ENCODE measurements at places on chromosomes 7 and 10.

- no peak for DNase-seq
Observed at GRCh38 chr7:146319629-146320028, 203.0 kb downstream of the CNTNAP2 start.

- no peak for DNase-seq
Observed at GRCh38 chr10:90047243-90047729, 345.9 kb downstream of the KIF20B start.

- peak; percentile 85 for DNase-seq
Observed at GRCh38 chr7:117157241-117158209, 165.3 kb downstream of the WNT2 start.

- DNase-seq = no peak
Observed at GRCh38 chr10:46250898-46251856, 35.6 kb upstream of the ANTXRL start.

DNA sequence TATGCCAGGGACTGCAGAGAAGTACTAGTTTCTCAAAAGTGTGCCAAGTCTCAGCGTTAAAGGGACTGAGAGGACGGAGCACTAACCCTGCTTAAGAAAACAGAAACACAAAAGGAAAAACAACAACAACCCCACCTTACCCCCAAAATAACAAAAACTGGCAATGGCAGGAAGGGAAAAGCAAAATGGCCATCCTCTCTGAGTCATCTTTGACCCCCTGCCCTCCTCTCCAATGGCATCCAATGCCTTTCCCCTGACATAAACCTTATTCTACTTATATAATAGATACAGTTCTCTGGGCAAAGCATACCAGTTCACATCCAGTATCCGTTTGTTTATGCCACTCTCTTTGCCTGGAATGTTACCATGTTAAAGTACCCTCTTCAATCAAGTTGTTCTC, 1.6 kb downstream of the POLR1F start:
- DNase-seq = peak; percentile 61

DNA sequence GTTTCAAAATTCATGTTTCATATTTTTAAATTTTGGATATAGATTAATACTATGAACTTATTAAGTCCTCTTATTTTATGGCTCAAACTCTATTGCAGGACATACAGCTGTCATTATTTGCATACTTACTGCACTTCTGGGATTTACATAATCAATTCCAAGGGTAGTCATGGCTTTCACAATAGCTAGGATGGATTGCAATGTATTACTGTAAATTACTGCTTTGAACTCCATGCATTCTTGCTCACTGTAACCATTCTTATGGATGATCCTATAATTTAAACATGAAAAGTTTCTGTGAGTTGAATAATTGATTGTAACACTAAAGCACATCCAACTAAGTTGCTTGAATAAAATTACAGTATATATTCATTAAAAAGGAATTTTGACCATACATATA, 23.5 kb downstream of the GNAT3 start:
- DNase-seq = no peak

GRCh38 chr7:151871904-151872303, 5.0 kb downstream of the PRKAG2 start:
- DNase-seq = no peak

DNA sequence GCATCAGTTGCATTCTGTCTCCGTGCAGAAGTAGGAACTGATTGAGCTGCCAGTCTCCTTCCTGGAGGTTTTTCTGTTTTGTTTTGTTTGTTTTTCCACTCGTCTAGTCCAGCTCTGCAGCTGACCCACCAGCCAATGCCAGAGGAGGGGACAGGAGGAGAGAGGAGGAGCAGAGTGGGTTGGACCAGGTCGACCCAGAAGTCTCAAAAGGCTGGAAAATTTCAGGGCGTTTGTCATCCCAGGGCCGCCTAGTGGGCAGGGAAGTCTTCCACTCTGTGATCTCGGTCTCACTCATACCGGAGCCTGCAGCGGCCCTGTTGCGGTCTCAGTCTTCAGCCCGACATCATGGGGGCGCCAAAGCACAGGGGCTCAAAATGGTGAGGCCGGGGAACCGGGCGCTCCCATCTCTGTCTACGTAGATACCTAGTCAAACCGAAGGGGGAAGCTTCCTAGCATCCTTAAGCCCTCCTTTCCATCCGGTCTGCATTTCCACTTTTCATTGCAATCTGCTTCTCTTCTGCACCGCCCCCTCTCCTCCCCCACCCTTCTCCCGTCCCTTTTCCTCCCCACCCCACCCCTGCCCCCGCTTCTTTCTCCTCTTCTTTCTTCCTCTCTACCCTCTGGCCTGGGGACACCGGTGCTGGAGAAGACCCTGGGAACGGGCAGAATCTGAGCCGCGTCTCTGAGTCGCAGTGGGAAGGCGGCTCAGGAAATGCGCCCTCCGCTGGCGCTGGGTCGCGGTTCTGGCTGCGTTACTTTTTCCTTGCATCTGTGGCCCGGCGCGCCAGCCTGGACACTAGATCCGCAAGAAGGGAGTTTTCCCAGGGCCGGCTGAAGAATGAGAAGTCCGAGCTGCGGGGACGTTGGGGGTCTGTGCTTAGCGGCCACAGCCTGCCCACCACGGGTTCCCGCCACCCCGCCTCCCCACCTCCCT, 16.2 kb upstream of the PAX2 start:
- DNase-seq = no peak

DNA sequence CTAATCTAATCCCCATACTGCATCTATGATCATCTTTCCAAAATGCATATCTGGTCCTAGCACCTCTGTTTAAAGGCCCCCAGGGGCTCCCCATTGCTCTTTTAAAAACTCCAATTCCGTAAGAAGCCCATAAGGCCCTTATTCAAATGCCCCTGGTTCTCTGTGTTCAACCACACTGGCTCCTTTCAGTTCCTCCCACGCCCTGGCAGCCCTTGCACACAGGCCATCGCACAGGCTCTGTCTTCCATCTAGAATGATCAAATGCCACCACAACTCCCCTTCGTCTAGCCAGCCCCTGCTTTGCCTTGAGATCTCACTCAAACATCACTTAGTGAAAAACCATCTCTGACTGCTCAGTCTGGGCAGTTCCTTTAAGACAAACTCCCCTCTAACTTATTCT, 112.9 kb upstream of the LYZL2 start:
- DNase-seq = no peak

DNA sequence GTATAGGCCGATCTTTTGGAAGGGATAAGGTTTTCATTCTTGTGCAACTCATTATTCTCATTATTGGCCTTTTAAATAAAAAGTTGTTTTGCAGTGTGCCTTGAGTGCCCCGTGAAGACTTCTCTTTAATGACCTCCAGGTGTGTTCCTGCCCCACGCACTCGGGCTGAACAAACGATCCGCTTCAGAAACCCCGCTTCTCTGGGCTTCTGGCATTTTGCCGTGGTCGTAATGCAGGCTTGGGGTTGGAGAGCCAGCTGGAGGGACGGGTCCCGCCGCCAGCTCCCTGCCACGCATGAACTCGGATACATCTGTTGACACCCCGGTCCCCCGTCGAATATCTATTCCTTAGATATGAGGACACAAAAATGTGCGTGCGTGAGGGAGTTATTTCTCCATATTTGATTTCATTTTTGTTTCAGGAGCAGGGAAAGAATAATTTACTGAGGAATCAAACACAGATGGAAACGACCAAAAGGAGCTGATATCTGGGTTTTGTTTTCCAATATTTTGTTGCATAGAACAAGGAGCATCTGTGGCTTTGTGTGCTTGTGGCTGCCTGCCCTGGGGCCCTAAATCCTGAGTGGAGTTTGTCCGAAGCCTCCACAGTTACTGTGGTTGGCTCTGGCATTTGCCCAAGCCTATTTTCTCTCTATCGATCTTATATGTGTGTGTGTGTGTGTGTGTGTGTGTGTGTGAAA, 17.0 kb upstream of the TTYH3 start:
- DNase-seq = no peak

DNA sequence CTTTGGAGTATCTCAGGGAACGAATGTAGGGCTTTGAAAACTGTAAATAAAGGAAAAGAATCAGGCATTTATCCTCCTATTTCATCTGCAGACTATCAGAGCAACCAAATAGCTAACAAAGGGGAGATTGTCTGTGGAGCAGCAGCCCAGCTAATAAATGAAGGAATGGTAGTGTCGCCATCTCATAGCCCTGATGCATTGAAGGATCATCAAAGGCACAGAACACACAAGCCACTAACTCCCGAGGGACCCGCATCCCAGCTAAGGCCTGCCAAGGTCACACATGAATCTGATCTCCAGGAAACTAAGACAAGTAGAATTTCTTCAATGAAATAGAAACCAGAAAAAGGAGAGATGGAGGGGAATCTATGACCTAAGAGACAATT, 38.2 kb downstream of the CALML5 start:
- no peak for DNase-seq

DNA sequence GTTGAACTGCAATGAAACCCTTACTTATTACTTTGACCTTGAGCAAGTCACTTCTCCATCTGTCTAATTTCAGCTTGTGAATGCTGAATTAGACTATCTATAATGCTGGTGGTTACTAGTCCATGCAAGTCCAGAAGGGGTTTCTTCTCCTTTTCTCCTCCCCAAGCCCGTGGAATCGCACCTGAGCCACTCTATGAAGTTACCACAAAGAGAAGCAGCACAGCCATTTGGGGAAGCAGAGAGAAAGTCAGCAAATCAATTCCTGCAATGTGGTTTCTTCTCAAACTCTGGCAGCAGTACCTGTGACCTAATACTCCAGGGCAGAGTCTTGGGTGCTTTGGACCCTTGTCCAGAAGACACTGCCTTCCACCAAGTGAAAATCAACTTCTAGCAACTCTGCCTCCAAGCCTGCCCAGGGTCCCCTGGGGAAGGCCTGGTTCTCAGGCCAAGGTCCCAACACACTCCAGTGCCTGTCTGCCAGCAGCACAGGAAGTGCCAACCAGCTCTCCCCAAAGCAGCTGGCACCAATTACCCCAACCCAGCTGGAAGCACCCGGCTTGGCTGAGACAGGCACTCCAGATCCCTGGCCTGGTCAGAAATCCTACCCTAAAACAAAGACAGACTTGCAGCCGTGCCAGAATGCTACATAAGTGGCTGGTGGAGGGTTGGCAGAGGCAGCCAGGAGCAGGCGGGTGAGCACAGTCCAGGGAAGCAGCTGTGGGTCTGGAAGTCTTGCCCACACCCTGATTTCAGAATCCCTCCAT, 200.3 kb downstream of the LSM5 start:
- no peak for DNase-seq

GRCh38 chr7:121510858-121511482, 114.9 kb upstream of the FAM3C start:
- DNase-seq = peak; percentile 10

GRCh38 chr7:151793531-151793951, 83.4 kb downstream of the PRKAG2 start:
- no peak for DNase-seq

DNA sequence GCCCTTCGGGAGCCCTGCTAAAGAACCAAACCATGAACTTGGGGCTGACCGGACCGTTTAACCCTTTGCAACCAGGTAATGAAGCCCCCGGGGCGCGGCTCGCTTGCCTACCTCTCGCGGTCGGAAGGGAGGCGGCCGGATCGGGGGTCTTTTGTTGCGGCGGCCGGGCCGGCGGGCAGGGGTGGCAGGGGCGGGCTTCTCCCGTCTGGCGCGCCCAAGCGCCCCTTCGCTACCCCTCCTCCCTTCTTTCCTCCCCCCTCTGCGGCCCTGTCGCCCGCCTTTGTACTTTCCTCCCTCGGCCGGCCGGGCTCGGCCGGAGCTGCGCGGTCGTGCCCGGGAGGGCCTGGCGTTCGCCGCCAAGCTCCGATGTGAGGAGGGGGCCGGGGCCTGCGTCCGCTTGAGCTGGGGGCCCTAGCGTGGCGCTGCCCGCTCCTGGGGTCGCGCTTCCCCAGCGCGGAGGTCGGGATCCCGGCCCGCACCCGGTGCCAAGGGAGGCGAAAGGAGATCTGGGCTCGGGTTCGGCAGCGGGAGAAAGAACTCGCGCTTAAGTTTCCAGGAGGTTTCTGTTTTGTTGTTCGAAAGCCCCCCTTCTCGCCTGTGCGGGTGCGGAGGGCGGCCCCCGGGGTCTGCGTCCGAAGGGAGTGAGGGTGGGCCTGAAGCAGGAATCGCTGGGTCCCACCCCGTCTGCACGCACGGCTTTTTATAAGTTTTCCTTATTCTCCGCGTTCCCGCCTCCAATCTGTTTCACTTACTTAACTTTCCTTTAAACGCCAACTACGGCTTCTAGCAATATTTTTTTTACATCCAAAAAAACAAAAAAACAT, 436.8 kb upstream of the GALNT17 start:
- no peak for DNase-seq

DNA sequence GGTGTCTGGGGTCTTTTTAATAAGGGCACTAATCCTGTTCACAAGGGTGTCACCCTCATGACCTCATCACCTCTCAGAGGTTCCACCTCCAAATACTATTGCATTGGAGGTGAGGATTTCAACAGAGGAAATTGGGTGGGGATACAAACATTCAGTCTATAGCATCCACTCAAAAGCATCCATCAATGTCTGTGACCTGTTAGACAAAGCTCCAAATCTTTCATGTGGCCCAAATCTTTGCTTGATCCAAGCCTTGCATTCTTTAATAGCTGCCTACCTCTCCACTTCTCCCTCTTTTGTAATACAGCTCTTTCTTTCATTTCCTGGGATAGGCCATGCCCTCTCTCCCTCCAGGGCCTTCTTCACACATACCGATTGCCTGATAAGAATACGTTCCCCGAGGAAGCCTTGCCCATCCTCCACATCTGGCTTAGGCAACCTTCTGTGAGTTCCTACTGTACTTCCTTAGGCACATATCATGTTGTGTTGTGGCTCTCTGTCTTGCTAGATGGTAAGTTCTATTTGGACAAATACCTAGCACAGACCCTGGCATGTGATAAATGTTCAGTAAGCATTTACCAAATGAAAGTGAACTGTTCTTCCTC, 66.1 kb downstream of the CREM start:
- DNase-seq = no peak

- no peak for DNase-seq
Observed at GRCh38 chr7:1253681-1254181, 21.1 kb downstream of the UNCX start.

- DNase-seq = no peak
Observed at GRCh38 chr10:79299397-79300241, 47.6 kb upstream of the PPIF start.

GRCh38 chr10:113957013-113957412, 86.7 kb upstream of the ADRB1 start:
- peak; percentile 12 for DNase-seq

GRCh38 chr7:6200971-6201370, 71.5 kb downstream of the CYTH3 start:
- no peak for DNase-seq

- DNase-seq = peak; percentile 1
Observed at GRCh38 chr7:89002981-89003956, 207.7 kb upstream of the TEX47 start.

DNA sequence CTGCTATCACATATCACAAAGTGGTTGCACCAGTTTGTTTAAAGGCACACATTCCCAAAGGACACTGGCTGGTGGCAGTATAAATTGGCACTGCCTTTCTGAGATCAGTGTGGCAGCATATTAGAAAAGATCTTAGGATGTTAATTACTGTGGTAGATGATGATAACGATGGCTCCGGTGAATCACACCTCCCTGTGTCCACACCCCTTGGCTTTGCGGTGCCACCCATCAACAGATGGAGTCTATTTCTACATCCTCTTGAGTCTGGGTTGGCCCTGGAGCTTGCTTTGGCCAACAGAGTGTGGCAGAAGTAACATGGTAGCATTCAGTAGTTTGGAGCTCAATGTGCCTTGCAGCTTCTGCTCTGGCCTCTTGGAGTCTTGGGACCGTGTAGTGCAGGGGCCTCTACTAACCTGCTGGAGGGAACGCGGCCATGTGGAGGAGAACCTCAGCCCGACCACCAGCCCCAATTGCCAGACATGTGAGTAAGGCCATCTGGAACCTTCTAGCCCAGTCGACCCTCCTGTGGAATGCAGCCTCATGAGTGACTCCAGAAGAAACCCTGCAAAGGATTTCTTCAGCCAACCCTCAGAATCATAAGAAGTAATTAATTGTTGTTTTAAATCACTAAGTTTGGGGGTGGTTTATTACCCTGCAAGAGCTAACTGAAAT, 27.2 kb upstream of the PLEKHA1 start:
- DNase-seq = no peak

All from endothelial cell of umbilical vein (primary cell).